Activated CD4-positive, alpha-beta T cell treated with anti-CD3 and anti-CD28 coated beads, Interleukin-2, Interleukin-4, amounts not matched to agents 100 ng/mL and 50 ng/mL, durations not matched to agents 16 hours and 8 hours (primary cell): ENCODE measurements at places on chromosomes 6 and 20.

- no peak for DNase-seq
Measured at GRCh38 chr6:150451807-150452427, 83.1 kb downstream of the IYD start.

DNA sequence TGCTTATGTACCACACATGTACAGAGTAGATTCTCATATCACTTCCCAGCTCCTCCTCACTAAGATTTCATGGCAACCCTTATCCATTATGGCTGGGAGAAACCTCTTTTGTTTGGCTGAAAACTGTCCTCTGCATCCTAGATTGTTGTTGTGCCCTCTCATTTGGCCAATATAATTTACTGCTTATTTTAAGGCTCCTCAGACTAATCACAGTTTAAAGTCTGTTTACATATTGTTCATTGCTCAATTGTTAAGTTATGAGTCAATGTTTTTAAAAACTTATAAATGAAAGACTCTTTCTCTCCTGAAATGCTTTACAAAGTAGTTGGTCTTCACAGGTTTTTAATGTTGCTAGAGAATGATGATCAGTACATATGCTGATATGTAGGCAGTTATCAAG, 57.3 kb downstream of the FAM83B start:
- no peak for DNase-seq

- no peak for DNase-seq
Measured at GRCh38 chr6:70124882-70125545, 177.9 kb downstream of the COL9A1 start.

- DNase-seq = no peak
Measured at GRCh38 chr6:77633993-77634715, 18.7 kb upstream of the MEI4 start.

GRCh38 chr6:158649289-158650143, at the start of gene SYTL3:
SYTL3 (plus strand) TSS chr6:158650054; CDS start chr6:158663269, 13,215 bp downstream.
- peak; percentile 91 for DNase-seq

GRCh38 chr20:50932016-50932485, 814 bp upstream of the ADNP start:
- no peak for DNase-seq

GRCh38 chr6:7033202-7033601, 74.6 kb upstream of the RREB1 start:
- DNase-seq = no peak

- DNase-seq = no peak
Measured at GRCh38 chr20:58019027-58019849, 209.2 kb downstream of the ANKRD60 start.

DNA sequence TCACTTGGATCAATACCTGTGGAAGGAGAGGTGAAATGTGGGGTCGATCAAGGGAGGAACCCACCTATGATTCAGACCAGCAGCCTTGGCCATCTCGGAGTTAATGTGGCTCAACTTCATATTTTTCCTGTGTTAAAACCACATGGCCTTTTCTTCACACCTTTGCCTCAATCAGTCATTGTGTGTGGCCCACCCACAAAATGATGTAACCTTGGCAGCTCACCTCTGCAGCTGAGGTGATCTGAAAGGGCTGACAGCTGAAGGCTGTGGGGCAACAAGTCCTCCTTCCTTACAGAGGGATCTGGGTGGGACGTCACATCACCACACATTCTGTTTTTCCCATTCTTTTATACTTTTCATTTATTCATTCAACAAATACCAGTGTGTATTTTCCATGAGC, 357.1 kb upstream of the HSF2 start:
- DNase-seq = no peak

DNA sequence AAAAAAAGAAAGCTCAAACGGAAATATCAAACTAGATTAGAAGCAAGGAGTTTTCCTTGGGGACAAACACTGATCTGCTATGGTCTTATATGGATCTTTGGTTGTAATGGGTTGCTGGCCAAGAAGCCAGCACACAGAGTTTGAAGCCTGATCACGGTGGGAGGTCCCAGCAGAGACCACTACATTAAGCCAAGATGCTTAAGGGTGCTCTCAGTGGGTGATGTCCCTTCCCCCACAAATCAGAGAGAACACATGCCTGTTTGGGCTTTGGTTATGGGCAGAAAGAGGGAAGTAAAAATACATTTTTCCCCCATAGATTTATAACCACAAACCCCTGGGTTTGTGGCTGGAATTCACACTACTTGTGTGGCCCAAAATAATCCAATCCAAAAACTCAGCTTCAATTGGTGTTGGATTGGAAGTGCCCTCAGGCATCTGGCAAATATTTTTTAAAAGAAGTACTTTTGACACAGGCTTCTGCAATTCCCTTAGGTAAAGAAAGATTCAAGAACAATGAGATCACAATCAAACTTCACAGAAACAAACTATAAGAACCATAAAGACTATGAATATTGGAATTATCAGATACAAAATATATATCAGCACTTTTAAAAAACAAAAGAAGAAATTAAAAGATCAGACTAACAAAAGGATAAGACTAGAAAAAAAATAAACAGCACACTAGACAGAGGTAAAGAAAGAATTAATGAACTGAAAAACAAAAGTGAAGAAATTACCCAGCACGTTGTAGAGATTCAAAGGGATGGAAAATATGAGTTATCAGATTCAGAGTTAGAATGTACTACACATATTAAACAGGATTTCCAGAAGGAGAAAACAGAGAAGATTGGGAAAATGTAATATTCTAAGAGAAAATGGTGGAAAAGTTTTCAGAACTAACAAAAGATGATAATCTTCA, 44.7 kb downstream of the ESF1 start:
- DNase-seq = no peak

DNA sequence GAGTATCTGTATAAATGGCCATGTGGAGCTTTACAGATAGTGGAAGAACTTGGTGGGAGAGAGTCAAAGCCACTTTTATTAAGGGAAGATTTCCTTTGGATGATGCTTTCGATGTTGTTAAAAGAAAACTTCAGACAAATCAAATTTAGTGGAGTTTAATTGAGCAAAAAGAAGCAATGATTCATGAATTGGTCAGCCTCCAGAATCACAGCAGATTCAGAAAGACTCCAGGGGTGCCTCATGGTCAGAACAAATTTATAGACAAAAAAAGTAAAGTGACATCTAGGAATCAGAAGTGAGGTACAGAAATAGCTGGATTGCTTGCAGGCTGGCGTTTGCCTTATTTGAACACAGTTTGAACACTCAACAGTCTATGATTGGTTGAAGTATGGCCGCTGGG, 5.3 kb upstream of the CGA start:
- no peak for DNase-seq

- peak; percentile 45 for DNase-seq
Measured at GRCh38 chr20:47350181-47350550, 6.3 kb downstream of the ZMYND8 start.

DNA sequence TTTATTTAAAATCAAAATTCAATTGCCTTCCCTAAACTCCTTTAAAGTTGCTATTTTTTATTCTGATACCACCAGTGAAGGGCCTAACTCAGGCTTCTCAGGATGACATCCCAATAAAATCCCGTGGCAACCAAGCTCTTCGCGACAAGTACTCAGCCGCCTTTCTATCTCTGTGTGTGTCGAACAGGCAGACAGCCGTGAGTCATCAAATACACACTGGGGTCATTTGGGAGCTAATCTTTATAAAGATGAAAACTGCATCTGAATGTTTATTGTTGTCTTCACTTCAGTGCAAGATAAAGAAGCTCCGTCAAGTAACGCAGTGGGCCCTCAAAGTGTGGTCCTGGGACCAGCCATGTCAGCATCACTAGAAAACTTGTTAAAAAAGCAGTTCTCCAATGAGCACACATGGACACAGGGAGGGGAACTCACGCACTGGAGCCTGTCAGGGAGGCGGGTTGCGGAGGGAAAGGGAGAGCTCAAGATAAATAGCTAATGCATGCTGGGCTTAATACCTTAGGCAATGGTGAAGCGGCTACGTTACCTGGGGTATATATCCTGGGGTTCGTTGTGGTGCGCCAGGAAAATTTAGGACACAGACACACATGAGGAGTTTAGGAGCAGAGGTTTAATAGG, 119.3 kb downstream of the RNF144B start:
- DNase-seq = no peak

DNA sequence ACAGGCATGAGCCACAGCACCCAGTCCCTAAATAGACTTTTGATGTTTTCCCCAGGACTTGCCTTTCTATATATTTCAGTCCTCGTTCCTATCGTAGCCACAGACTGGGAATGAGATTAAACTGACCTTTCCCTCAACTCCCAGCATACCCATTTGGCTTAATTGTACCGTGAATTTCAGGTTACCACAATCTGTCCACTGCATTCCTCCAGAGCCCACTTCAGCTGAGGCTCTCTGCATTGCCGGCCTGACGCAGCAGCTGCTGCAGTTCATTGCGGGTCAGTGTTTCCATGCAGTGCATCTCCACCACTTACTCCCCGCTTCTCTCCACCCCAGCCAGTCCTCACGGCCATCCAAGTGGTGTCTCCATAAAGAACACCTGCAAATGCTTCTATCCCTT, 103.1 kb upstream of the RIN2 start:
- DNase-seq = no peak

GRCh38 chr6:15763837-15764236, 101.0 kb upstream of the DTNBP1 start:
- DNase-seq = no peak

DNA sequence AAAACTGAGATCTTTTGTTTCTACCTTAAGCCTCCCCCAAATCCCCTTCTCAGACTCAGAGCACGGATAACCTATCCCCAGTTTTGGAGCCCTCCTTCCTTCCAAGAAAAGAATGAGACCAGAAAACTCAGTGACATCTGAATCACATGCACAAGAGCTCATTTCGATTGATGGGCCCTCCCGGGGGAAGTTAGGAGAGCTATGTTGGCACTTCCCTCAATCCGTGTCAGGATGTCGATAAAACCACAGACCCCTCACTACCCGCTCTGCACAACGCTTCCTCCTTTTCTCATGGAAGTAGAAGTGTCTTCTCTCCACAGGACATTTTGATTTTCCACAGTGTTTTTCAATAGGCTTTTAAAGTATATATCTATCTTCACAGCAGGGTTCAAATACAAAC, 332.4 kb downstream of the HACE1 start:
- no peak for DNase-seq

DNA sequence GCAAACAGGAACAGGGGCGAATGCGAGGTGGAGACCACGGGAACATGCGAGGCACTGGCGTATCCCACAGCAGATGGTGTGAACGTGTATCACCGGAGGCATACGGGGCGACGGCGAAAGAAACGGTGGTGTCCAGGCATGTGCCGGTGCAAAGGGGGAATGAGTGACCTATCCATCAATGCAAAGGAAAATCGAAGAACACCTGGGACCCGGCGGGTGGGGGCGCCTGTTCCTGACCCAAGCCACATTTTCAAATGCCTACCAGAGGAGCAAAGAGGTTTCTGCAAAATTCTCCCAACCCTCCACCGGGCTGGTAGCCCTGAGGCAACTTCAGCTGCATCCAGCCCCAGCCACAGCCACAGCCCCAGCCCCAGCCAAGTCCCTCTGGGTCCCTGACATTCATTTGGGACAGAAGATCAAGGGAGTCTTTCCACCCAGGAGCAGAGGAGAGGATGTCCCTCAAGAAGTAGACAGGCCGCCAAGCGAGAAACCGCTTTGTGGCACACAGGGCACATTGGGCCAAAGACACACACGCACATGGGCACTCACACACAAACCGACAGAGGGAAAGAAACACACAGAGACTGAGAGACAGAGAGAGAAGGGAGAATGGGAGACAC, 164.0 kb upstream of the ZNF337 start:
- DNase-seq = no peak

DNA sequence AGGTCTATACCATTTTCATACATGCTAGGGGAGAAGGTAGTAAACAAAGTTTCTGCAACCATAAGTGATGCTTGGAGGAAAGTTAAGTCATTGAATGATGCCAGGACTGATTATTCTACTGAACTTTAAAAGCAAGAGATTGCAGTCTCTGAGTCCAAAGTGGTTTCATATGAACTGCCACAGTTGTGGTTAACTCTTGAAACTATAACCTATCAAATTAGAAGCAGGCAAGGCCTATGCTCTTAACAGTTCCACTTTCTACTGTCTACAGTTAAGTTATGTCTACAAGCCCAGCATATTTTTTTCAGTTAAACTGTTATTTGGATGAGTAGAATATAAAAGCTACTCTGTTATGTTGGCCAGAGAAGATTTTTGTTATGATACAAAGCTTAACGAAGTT, 326.5 kb upstream of the RUNX2 start:
- peak; percentile 74 for DNase-seq

DNA sequence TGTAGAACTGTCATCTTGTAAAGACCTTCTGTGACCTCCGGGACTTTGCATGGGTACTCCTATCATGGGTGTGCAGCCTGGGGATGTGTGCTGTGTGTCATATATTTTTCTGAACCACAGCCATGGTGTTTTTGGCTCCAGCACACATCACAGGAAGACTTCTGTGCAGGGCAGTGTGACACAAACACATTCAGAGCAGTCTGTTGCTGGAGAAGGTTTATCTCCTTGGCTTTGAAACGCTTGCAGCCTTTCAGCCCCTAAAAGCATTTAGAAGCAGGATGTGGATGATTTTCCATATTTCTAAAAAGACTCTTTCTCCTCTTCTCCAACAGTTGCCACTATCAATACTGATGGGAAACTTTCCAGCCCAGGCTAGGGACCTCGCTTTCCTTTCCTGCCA, 221.6 kb upstream of the FOXA2 start:
- no peak for DNase-seq

DNA sequence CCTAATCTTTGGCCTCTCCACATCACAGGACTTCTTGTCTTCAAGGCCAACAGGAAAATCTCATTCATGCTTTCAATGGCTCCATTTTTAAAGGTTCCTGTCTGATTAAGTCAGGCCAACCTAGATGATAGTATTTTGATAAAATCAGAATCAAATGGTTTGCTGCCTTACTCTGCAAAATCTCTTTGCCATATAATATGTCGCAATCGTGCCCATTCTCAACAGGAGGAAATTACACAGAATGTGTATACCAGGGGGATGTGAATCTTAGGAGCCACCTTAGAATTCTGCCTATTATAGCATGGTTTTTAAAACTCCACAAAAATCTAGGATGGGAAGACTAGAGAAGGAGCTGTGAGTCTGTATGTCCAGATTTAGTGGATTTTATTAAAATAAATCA, 612.9 kb upstream of the MAN1A1 start:
- no peak for DNase-seq

DNA sequence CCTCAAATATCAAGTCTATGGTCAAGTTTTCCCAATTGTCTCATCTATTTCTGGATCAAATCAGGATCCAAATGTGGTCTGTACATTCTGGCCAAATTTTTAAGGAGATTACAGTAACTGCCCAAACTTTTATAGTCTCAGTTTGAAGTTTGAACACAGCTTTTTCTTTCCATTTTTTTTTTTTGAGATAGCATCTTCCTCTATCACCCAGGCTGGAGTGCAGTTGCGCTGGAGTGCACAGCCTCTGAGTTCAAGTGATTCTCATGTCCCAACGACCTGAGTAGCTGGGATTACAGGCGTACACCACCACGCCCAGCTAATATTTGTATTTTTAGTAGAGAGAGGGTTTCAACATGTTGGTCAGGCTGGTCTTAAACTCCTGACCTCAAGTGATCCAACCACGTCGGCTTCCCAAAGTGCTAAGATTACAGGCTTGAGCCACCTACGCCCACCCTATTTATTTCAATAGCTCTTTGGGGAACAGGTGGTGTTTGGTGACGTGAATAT, 84.9 kb upstream of the CARMIL1 start:
- DNase-seq = no peak

GRCh38 chr6:130696806-130697205, 130.4 kb upstream of the SMLR1 start:
- DNase-seq = no peak
